Right hindlimb (tissue), 1 donor: ENCODE measurements at places on chromosomes 1 and 21.
A peak's percentile ranks its signal among the peaks of the same experiment; 100 is the strongest.

GRCh38 chr1:58717979-58718378 is 18.1 kb upstream of the MYSM1 start:
- DNase-seq: no peak

GRCh38 chr1:247825362-247825761 is 1.4 kb upstream of the OR14A16 start:
- no peak for DNase-seq

GRCh38 chr1:1630965-1631781 is 800 bp upstream of the MMP23B start:
- peak; percentile 95 for DNase-seq

GRCh38 chr1:36346741-36347370 is 23.4 kb upstream of the EVA1B start:
- no peak for DNase-seq

GRCh38 chr1:206847337-206847834 is 18.0 kb upstream of the IL20 start:
- DNase-seq: no peak

GRCh38 chr1:1092894-1093609 is 18.9 kb upstream of the RNF223 start:
- no peak for DNase-seq

- peak; percentile 84 for DNase-seq
Observed at GRCh38 chr1:19390901-19391595, 78.9 kb downstream of the SLC66A1 start.

- no peak for DNase-seq
Observed at GRCh38 chr1:30743584-30744059, 14.0 kb downstream of the LAPTM5 start.

DNA sequence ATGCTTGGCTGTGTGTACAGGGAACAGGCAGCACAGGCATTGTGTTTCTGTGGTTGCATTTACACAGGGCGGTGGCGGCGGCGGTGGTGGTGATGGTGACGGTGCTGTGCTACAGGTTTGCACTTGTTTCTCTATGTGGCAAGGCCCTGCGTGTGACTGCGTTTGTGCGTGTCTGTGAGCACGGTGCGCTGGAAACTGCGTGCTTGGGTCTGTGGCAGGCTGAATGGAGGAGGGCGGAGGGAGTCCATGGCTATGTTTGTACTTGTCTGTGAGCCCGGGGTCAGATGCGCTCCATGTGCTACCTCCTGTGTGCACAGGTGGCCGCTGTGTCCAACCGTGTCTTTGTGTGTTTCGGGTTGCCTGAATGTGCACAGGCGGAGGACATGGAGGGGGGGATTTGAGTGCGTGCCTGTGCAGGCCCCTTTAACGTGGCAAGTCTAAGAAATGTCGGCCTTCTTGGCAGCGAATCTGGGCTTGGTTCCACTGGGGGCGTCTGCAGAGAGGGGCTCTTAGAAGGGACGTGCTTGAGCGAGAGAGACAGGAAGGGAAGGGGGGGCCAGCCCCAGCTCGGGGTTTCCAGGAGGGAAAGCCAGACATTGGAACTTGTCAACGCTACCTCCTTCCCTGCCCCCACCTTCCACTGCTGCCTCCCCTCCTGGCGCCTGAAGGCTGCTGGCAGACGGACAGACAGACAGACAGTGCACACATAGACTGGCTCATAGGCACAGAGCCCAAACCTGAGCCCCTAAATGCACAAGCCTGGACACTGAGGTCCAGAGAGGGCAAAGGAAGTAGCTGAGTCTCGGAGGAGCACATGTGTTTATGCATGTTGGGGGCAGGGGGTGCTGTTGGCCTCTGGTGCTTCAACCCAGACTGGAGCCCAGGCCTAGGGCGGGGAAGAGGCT is 32.7 kb upstream of the WASF2 start:
- DNase-seq: peak; percentile 94

- DNase-seq: no peak
Observed at GRCh38 chr1:101253976-101254674, 17.3 kb downstream of the S1PR1 start.

- no peak for DNase-seq
Observed at GRCh38 chr1:221256773-221257172, 377.5 kb downstream of the HLX start.

GRCh38 chr1:100613817-100614559 is 76.0 kb downstream of the GPR88 start:
- DNase-seq: no peak

- DNase-seq: no peak
Observed at GRCh38 chr1:117110774-117111173, 10.8 kb downstream of the TRIM45 start.

DNA sequence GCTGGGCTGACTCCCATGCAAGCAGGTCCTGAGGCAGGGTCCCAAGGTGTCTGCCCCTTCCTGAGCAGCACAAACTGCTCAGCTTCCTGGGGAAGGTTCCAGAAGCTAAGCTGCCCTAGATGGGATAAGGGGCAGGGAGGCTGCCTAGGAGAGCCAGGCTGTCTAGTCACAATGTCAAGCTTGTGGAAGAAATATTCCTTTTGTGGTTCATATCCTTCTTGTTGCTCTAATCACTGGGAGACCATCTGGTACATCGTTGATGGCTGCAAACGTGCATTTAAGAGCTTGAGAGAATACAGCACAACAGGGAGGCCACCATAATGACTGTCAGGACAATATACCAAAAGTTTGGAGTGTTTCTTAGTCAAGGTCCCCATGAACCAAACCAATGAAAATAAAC is 67.4 kb downstream of the SLC16A1 start:
- no peak for DNase-seq

DNA sequence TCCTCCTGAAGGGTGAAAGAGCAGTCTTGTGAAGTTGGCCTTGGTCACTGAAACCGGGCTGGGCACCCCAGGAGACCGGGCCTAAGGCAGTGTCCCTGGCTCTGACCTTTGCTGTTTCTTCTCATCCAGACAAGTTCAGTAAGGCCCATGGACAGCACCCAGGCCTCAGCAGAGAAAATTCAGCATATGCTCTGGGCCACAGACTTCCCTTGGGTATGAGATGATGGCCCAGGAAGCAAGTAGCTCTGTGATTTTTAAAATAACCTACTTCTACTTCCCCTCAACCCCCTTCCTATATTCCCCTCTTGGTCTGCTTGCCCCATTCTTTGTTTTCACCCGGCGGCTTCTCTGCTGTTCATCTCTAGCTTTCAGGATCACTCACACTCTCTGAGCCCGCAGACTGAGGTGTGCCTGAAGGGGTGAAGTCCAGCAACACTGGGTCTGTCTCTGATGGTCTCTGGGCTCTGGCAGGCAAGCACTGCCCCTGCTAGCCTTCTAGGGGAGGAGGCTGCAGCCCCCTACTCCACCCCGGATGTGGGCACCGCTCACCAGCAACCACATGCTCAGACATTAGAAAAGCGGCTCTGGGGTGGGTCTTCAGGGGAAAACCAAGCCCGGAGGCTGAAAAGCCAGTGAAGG is 2.9 kb upstream of the GPR25 start:
- no peak for DNase-seq

- DNase-seq: no peak
Observed at GRCh38 chr21:36579898-36580297, 100.0 kb upstream of the CLDN14 start.

- no peak for DNase-seq
Observed at GRCh38 chr1:206032380-206033140, 8.9 kb upstream of the CTSE start.

- DNase-seq: peak; percentile 58
Observed at GRCh38 chr1:32981003-32981901, 16.6 kb upstream of the RNF19B start.

GRCh38 chr1:163897412-163898155 is 575.8 kb downstream of the NUF2 start:
- peak; percentile 41 for DNase-seq

GRCh38 chr1:25866288-25866687 is 7.0 kb upstream of the AUNIP start:
- no peak for DNase-seq

- no peak for DNase-seq
Observed at GRCh38 chr21:36902331-36902730, 64.1 kb downstream of the HLCS start.

DNA sequence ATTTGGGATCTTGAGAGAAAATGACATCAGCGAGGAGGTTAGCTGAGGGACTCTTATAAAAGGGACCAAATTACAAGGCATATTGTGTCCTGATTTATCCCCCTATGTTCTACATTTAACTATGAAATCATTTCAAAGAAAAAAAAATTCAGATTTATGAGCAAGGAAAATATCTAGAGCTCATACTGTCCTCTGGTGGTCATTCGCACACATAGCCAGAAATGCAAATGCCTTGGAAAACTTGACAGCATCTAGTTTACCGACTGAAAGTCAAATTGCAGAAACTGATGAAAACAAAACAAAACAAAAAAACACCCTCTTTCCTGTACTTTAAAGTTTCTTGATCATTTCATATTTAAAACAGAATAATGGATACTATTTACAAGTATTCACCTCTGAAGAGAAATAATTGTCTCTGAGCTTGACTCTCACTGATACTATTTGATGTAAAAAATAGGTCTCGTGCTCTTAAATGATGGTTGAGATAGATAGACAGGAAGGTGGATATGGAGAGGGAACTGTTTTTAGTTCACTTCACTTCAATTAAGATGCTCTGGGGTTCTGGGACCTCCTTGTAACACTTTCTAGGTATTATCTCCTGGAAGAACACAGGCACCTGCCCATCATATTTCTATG is 253.8 kb downstream of the PCP4 start:
- no peak for DNase-seq

DNA sequence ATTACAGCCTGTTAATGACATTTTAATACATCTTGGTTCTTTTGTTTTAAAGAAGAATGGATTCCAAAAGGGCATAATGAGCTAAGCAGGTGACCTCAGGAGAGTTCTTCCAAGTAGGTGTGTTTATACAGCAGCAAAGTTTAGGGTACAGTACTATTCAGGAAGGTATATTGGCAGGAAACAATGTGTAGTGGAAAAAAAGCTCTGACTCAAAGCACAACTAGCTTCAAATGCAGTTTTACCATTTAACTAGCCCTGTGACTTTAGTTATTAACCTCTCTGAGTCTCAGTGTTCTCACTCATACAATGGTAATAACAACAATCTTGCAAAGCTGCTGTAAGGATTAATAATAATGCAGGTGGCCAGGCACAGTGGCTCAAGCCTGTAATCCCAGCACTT is 29.9 kb downstream of the FAF1 start:
- no peak for DNase-seq

GRCh38 chr21:29671728-29672127 is 268.1 kb downstream of the GRIK1 start:
- DNase-seq: no peak

DNA sequence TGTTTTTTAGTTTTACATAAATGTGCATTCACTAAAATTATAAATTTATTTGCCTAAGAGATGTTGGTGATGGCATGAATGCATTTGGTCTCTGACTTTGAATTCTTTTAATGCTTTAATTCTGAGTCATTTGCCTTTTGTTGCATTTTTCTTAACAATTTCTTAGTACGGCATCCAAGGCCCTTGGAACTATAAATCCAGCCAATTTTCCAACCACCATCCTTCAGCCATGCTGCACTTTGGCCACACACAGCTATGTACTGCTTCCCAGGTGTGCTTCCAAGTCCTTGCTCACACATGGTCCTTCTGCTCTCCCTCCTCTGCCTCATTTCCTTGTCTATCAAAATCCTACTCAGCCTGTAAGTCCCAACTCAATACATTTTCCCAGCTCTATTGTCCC is 161.0 kb downstream of the DHRS3 start:
- no peak for DNase-seq

GRCh38 chr1:167371030-167371429 is 147.3 kb downstream of the CD247 start:
- DNase-seq: no peak

DNA sequence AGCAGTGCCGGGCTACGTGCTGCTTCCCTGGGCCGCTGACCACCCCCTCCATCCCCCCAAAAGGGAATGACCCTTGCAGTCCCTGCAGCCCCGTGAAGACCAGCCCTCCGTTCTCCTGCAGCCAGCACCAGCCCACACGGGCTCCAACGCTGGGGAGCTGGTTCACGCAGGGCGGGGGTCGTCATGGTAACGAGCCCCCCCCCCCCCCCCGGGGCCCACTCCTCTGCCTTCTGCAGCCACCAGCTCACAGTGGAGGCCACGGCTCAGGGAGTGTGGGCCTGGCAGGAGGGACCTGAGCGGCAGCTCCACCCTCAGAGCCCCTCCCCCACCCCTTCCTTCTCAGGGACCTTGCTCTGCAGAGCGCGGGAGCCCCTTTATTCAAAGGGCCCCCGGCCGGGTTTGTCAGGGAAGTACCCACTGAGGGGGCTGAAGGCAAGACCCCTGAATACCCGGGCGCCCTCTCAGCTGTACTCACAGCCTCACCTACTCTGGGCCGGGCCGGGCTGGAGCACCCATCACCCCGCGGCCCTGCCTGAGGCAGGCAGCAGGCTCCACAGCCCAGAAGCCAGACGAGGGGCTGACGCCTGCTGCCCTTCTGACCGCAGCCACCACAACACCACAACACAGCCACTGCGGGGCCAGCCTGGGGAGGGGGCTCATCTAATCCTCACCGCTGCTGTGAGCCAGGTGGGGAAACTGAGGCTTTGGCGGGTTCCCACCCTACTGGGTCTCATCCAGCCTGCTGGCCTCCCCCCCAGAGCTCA is 12.6 kb downstream of the MEGF6 start:
- DNase-seq: no peak

DNA sequence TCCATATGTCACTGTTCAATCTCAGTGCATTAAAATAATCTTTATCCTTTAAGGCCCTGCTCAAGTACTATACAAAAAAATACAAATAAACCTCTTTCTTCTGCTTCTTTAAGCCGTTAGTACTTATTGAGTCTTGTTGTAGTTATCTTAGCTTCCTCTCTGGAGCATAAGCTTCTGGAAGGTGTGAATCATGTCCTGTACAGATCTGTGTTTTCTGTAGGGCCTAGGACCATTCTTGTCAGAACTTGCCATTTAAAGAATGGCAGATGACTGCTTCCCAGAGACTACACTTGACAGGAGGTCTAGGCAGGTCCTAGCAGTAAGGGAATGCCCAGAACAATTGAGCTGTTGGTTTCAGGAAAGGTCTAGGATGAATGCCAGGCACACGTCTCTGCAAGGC is 12.9 kb downstream of the NEK7 start:
- no peak for DNase-seq

GRCh38 chr21:35002879-35003722 is 46.0 kb downstream of the RUNX1 start:
- DNase-seq: peak; percentile 76
